ENCODE measurements at places on chromosomes 12 and 14.
A peak's percentile ranks its signal among the peaks of the same experiment; 100 is the strongest.

GRCh38 chr12:100661300-100661951, 87.9 kb downstream of the GAS2L3 start:
- DNase-seq, result peak; percentile 66

DNA sequence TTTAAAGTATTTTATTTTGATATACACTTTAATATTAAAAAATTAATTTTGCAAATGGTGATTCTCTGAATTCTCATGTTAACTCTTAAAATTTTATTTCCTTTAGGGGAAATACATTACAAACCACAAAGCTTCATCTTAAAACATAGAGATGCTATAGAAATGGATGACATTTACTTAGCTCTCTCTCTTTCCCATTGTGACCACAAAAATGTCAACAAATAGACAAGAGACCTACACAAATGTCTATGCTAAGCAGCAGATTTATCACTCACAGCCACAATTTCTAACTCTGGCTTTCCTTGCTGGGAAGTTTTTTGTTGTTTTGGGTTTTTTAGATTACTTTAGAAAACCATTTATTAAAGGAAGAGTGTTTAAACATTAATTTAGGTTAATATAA, 19.9 kb upstream of the PHC1 start:
- peak; percentile 5 for DNase-seq

DNA sequence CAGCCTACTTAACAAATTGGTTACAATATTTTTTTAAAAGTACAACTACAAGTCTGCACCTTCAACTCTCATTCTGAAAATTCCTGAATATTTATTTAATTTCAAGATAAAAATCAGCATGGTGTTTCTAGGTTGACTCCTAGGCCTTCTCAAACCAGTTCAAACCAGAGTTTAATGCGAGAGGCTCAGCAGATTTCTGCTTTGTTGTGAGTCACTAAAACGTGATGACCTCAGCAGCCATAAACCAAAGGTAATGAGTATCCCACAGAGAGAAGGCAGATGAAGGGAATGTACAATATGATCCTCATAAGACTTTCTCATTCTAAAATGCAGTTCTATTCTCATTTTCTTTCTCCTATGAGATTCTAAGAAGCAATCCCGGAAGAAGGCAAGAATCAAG, 1.5 kb downstream of the PRDM4 start:
- peak; percentile 94 for DNase-seq

GRCh38 chr14:60226298-60226697, 22.7 kb upstream of the PPM1A start:
- no peak for DNase-seq

- DNase-seq, result no peak
Measured at GRCh38 chr14:78016532-78016931, 153.6 kb upstream of the NRXN3 start.

- DNase-seq, result no peak
Measured at GRCh38 chr12:11687528-11687927, 38.1 kb downstream of the ETV6 start.

DNA sequence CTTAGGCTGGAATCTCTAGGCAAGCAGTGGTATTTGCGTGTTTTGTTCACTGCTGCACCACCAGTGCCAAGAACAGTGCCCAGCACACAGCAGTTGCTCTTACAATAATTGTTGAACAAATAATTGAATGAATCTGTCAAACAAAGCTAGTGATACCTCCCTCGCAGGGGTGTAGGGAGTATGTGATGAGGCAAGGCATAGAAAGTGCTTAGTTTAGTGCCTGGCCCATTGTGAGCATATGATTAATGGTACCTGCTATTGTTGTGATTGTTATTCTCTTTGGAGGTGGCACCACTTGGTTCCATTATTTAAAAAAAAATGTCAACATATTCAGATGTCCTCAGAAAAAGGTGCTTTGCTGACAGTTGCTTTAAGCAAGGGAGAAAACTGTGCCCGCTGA, 210.1 kb upstream of the TBX3 start:
- DNase-seq, result no peak

- no peak for DNase-seq
Measured at GRCh38 chr12:117878605-117879004, 90.2 kb downstream of the KSR2 start.

GRCh38 chr12:49974231-49974675, 1.5 kb downstream of the AQP6 start:
- peak; percentile 71 for DNase-seq

DNA sequence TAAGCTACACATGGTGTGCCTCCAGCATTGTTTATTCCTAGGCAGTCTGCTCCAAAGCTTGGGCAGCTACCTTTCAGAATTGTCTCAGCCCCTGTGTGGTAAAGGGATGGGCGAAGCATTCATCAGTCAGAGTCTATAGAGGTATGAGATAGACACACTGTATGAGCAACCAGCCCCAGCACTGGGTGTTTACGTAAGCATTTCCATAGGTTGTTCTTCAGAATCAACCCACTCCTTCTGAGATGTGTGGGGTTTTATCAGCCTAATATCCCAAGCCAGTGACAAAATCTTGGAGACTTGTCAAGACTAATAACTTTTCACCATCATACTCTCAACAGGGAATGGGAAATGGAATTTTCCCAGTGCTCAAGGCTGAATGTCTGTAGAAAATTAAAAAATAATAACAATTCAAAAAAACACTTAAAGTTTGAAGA, 98.2 kb downstream of the BTG1 start:
- no peak for DNase-seq

GRCh38 chr14:70032447-70032846, 153.2 kb downstream of the SMOC1 start:
- no peak for DNase-seq

Data from iris pigment epithelial cell (primary cell).